ENCODE measurements at places on chromosomes 3 and 15.

GRCh38 chr15:80512726-80513660 lies 108.8 kb downstream of the ARNT2 start:
- DNase-seq = no peak

DNA sequence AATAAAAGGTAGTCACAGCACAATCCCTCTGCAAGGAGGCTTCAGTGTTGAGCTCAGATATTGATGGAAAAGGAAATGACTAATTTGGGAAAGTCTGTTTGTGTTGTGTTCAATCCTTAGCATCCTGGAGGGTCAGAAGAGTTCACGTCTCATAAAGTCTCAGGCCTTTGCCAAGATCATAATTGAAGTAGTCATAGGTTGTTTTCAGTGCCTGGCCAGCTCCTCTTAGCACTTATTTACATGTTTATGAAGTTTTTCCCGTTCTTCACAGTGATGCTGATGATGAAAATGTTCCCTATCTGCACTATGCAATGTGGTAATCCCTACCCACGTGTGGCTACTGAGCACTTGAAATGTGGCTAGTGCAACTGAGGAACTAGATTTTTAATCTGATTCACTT lies 61.6 kb upstream of the TGFBR2 start:
- no peak for DNase-seq

- DNase-seq = no peak
Observed at GRCh38 chr15:100981086-100981485, 61.9 kb downstream of the LRRK1 start.

DNA sequence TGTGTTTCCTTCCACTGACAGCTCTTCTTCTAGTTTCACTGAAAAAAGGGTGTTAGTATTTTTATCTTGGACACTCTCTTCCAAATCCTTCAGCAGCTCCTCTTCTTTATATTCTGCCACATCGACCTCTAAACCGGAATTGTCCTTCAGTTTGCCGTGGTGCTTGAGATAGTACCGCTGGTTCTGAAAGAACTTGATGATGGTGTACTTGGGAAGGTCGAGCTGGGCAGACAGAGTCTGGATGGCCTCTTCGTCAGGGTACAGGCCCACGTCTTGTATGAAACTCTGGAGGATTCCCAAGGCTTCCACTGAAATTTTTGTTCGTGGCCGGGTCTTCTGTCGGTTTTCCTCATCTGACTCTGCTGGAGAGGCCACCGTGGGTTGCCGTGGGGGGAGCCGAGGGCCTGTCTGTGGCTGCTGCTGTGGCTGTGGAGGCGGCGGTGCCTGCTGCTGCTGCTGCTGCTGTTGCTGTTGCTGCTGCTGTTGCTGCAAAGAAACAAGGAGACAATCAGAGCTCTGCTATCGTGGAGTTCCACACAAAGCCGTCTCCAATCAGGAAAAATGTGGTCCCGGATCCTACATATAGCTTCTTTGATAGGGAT lies 75.8 kb downstream of the SATB1 start:
- DNase-seq = no peak

GRCh38 chr3:156396851-156397250 lies 158.1 kb downstream of the SSR3 start:
- no peak for DNase-seq

- no peak for DNase-seq
Observed at GRCh38 chr3:182308328-182308727, 485.0 kb upstream of the ATP11B start.

- DNase-seq = no peak
Observed at GRCh38 chr3:129908417-129908816, 14.9 kb upstream of the TMCC1 start.

DNA sequence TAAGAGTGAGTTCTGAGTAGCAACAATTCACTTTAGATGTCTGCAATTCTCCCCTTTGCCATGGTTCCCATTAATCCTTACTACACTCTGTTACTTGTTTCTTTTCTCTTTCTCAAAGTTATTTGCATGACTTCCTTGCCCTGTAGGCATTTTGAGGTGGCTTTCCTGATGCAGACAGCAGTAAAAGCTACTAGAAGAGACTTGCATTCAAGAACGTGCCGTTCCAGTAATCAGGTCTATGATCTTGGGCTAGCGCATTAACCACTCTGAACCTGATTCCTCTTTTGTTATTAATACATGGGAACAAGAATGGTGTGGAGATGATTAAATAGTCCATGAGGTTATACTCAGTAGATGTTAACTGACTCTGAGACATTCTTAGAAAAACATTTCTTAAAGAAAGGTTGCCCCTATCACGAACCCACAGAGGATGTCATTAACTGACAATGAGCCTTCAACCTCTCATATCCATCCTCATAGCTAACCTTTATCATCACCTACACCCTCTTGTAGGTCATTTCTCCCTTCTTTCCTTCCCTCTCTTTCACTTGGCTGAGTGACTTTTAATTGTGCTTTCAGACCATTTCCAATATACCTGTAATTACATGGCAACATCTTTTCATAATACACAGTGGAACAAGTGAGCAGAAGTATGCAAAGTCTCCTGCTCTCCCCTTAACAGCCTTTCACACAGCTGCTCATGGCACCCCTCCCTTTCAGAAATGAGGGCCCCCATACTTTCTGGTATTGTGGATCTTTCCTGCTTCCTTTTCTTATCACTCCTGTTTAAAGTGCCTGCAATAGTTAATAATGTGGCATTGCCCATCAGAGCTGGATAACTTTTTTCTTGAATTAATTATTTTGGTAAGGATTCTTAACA lies 175.9 kb downstream of the CHST2 start:
- no peak for DNase-seq

- no peak for DNase-seq
Observed at GRCh38 chr3:32992310-32992686, 40.9 kb downstream of the CCR4 start.

DNA sequence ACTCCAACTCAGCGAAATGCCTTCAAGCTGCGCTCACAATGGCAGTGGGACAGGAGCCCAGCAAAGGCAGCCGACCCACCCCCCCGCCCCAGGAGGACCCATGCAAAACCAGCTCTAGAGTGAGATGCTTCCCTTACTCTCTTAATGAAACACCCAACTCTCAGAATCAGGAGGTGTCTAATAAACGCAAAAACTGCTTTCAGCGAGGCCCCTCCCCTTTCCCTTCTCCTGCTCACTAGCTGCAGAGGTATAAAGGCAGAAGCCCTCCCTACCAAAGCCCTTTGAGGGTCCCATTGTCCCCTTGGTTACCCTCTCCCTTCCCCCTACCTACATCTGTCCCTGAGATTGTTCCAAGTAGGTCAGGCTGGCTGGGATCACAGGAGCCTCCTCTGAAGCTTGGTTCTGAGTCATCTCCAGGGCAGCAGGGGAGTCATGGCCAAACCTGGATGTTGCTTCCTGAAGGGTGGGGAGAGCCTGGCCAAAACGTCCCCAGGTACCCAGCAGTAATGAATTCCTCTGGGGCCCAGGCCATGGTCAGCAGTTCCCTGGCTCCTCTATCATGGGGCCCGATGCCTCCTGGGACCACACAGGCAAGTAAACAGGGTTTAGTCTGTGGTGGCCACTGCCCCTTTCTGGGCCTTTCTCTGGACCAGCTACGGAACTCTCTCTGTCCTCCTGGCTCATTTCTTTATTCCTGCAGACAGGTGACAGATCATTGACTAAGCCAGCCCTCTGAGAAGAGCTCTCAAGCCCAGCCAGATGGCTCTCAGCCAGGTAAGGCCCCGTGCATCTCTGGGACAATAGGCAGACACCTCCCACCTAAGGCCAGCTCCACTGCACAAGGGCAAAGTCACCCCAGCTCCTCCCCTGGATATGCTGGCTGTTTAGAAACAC lies 8.6 kb downstream of the KLHL25 start:
- DNase-seq = no peak

GRCh38 chr3:6721491-6721890 lies 139.4 kb upstream of the GRM7 start:
- DNase-seq = no peak

DNA sequence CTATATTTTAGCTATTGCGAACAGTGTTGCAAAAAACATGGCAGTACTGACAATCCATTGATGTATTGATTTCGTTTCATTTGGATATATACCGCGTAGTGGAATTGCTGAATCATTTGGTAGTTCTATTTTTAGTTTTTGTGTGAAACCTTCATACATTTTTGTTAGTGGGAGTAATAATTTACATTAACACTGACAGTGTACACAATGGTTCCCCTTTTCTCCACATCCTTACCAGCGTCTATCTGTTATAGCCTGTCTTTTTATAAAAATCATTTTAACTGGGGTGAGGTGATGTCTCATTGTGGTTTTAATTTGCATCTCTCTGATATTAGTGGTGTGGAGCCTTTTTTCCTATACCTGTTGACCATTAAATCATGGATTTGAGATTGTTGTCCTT lies 392.4 kb upstream of the ALCAM start:
- no peak for DNase-seq

DNA sequence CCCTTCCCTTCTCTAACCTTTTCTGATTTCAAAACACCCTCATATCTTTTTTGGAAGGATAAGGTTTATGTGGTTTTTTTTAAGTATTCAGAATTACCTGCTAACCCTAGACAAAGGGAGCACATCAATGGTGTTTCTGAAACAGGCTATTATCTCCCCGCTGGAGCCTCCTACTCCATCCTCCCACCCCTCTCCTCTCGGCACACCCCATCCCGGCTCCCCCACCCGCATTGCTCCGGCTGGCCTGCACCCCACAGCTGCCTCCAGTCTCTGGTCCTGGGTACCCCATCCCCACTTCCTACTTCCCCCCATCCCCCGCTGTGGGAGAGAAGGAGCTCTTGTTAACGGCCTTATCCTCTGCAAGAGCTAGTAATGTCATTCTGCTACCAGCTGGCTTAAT lies 59.2 kb downstream of the PDIA5 start:
- no peak for DNase-seq

GRCh38 chr3:172367205-172368105 lies 80.8 kb downstream of the GHSR start:
- DNase-seq = no peak

DNA sequence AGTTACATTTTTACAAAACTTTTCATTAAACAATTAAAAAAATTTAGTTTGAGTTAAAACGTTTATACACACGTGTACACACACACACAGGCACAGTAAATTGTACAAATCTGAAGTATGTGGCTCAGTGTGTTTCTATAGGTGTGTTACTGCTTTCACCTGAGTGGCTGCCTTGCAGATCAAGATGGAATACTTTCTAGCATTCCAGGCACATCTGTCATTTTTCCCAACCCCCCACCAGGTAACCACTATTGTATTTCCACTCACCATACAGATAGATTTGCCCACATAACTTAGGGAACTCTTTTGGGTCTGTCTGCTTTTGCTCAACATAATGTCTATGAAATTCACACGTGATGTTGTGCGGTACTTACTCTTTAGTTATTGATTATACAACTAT lies 141.1 kb downstream of the PTPRG start:
- no peak for DNase-seq

- DNase-seq = no peak
Observed at GRCh38 chr15:62741106-62741505, 301.4 kb upstream of the TPM1 start.

DNA sequence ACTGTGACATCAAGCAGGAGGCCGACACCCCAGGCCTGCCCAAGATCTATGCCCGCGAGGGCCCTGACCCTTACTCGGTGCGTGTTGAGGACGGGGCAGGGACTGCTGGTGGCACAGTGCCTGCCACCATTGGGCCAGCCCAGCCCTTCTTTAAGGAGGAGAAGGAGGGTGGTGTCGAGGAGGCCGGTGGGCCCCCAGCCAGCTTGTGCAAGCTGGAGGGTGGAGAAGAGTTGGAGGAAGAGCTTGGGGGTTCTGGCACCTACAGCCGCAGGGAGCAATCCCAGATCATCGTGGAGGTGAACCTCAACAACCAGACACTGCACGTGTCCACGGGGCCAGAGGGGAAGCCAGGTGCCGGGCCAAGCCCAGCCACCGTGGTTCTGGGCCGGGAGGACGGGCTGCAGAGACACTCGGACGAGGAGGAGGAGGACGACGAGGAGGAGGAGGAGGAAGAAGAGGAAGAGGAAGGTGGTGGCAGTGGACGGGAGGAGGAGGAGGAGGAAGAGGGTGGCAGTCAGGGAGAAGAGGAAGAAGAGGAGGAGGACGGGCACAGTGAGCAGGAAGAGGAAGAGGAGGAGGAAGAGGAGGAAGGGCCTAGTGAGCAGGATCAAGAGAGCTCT lies 5.4 kb downstream of the ZBTB47 start:
- no peak for DNase-seq

GRCh38 chr15:63597038-63597790 lies at the start of gene FBXL22:
FBXL22 (plus strand) TSS chr15:63597387; CDS start chr15:63597393, 6 bp downstream.
- DNase-seq = no peak

- no peak for DNase-seq
Observed at GRCh38 chr3:197742787-197743186, 6.1 kb upstream of the RUBCN start.

- no peak for DNase-seq
Observed at GRCh38 chr3:82082796-82083195, 321.4 kb upstream of the GBE1 start.

GRCh38 chr3:108590460-108590859 lies 938 bp downstream of the DZIP3 start:
- DNase-seq = no peak

- DNase-seq = no peak
Observed at GRCh38 chr15:34327906-34328305, 9.7 kb downstream of the SLC12A6 start.

DNA sequence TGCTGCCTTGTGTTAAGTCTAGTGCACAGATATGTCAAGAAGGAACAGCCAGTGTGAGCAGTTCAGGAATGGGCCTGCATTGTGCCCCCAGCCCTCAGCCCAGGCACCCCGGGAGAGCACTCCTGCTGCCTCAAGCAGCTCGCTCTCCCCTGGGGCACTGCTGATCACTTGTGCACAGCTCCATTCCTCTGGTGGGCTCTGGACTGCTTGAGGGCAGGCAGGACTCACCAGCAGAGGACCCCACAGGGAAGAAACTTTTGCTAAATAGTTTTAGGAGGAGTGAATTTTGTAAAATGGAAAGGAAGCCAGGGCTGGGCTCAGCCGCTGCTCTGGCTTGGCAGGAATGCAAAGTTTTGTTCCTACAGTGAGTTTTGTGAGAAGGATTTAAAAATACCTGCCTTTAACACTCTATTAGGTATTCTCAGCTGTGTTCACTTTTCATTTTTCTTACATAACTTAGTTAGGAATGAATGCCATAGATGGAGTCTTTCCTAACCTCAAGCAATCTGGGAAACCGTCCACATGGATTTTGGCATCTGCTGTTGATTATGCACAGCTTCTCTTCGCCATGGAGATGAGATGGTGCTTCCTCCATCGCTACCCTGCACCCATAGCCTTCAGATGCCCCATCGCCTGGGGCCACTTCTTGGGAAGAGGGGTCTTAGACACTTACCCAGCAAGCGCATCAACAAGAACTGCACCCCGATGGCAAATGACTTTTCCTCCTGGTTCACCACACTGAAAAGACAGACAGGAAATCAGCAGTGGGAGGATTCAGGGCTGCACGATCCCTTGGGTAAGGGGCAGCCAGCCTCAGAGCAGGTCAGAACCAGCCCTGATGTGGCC lies 42.3 kb upstream of the RAB6B start:
- DNase-seq = no peak

- DNase-seq = no peak
Observed at GRCh38 chr3:53073553-53074365, 27.9 kb upstream of the SFMBT1 start.

GRCh38 chr15:66740802-66741201 lies 38.8 kb downstream of the SMAD6 start:
- DNase-seq = no peak
